ENCODE measurements at places on chromosomes 2 and 18. TPM values are rescaled to one million over a fixed set of nuclear protein-coding genes. Genes with fewer than 3 reads are reported as not detected.

DNA sequence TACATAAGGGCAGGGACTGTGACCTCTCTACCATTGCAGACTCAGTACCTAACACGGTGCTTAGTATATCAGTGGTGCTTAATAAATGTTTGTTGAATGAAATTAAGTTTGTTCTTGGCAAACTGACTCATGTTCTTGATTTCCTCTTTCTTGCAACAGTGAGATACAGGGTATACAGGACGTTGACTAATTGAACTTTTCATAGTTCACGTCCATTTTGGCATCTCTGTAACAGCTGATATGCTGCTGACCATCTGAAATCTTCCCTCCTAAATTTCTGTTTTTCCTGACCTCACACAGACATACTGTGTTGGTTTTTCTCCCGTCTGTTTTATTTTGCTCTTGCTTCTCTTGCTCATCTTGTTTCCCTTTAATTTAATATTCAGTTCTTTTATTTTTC lies 44.2 kb downstream of the LHCGR start:
- no peak for DNase-seq

DNA sequence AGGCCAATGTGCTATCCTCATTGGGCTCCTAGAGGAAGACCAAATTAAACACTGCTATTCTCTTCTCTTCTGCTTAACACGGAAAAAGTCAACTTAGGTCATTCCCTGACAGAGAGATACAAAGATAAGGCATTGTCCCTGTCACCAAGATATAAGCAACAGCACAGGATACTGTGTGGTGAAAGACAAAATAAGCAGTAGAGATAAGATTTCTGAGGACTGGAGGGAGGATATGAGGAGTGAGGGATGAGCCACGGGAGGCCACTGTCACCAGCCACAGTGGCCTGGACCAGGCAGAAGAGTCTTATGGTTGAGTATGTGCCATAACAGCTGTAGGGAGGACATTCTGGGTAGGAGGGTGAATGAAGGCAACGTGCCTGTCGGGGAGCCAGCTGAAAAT lies 54.4 kb upstream of the SLC14A2 start:
- DNase-seq, result no peak

DNA sequence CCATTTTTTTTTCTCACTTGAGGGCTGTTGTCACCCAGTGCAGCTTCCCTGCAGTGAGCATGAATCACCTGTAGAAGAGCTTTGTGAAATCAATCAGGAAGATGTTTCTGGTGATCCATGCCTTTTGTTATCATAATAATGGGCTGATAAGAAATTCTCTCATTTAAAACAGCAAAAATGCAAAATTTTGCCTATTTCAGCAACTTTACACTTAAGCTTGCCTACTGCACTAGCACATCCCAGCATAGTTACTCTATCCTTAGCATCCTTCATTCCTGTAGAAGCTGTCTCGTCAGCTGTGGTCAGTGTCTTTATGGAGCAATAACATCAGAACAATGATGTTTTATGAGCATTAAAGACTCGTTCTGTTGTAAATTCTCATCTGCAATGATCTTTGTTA lies 178.6 kb upstream of the ZNF804A start:
- DNase-seq, result no peak

GRCh38 chr2:163778045-163778781 lies 42.4 kb upstream of the FIGN start:
- DNase-seq, result no peak

- DNase-seq, result peak; percentile 53
Measured at GRCh38 chr2:65064728-65065552, 8.7 kb downstream of the CEP68 start.

DNA sequence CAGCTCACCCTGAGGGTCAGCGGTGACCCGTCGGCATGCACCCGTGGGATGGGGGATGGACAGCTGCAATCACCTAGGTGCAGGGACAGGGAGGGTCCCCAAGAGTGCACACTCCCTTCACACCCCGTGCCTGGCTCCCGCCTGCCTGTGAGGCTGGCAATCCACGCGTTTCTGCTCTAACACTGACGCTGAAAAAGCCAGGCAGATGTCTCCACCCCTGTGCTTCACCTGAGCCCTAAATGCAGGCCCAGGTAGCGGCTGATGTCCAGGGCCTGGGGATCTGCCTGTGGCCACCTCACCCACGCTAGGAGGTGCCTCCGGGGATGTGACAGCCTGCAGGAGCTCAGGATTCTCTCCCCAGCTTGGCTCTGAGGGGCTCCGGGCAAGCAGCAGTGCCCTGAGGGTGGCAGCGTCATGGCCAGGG lies 212.0 kb upstream of the SALL3 start:
- no peak for DNase-seq

DNA sequence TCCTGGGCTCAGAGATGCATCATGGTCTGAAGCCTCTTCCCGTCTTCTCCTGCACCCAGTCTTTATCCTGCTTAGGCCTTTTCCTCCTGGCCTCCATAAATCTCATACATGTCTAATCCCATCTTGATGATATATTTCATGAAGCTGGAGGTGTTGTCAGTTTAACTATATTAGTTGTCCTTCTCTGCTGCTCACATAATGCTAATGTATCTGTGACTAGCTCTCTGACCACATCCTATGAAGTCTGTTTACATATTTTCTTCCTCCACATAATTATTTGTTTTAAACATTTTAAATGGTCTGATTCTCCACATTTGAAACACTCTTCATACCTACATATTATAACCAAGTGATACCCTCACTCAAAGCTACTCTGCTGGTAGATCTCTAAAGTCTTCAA lies 315.2 kb upstream of the RND3 start:
- DNase-seq, result no peak

DNA sequence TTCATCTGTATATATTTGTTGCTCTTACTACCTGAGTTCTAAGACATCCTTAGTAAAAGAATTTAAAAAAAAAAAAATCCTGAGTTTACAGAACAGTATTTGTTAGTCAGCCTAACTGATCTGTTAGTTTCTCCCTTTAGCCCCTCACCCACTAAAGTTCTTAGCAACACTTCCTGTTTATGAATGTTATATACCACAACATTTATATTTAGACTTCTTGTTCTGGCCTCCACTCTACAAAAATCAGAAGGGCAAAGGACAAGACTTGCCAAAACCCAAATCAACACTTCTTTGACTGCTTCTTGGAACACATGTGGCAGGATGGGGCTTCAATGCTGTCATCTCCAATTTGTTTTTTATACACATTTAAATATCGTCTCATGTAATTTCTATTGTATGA lies 71.1 kb downstream of the MGAT5 start:
- no peak for DNase-seq

GRCh38 chr2:127606625-127607398 lies 39.1 kb upstream of the GPR17 start:
- DNase-seq, result no peak

- no peak for DNase-seq
Measured at GRCh38 chr18:21313576-21313975, 71.5 kb downstream of the GREB1L start.

DNA sequence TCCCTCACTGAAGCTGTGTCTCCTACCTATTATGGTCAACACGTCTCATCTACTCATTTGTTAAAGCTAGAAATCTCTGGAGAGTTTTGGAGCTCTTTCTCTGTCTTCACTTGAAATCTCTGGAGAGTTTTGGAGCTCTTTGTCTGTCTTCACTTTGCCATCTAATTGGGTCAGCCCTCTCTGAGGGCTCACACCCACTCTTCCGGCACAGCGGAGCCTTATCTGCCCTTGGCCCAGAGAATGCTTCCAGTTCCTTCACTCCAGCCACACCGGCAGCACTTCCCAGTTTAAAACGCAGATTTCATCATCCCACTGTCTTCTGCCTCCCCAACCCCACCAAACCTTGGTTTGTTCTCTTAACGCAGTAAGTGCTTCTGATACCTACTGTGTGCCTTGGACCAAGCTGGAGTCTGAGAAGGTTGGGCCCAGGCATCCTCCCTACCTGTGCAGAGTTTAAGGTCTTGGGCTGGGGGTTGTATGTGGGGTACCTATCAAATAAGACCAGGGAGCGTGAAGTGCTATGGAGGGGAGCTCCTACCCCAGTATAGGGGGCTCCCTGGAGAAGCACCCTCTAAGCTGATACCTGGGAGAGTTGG lies 5.0 kb downstream of the HPCAL1 start:
- peak; percentile 49 for DNase-seq

GRCh38 chr2:135424849-135425248 lies 106.2 kb downstream of the ZRANB3 start:
- no peak for DNase-seq

DNA sequence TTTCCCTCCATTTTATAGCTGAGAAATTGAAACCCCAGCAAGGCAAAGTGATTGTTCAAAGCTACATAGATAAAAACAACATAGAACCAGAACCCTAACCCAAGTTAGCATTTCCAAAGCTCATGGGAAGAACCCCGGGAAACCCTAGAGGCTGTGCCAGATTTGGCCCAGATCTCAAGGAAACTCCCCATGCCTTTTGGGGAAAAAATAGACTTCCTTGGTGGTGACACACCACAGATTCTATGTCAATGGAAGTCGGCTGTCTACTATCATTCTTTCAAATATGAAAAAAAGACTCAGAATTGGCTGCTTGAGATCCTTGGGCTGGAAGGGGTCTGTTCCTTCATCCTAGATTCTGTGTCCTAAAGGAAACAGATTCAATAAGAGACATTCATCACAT lies 8.4 kb downstream of the COL6A3 start:
- no peak for DNase-seq

GRCh38 chr2:143452817-143453451 lies 323.7 kb downstream of the ARHGAP15 start:
- no peak for DNase-seq

DNA sequence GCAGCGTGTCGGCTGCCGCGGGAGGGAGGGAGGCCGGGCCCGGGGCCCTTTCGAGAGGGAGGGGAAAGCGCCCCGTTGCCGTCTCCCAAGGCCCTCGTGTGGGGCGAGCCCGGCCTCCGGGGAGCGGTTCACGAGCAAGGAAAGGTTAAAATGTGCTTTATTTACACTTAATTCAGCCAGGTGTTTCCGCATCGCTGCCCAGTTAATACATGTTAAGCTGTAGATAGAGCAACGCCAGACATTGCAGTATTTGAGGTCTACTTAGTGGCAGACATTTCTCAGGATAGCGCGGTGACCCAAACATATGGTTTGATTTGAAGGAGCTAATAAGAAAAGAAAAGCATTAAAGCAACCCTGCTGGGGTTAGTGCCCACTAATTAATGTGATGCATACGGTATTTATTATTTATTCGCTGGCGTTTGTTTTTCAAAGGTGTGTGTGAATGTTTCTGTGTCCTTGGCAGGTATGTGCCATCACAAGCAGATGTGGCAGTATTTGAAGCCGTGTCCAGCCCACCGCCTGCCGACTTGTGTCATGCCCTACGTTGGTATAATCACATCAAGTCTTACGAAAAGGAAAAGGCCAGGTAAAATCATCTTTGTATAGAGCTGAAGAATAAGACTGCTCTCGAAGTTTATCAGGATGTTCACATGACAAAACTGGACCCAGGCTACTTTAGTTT lies 571 bp downstream of the EEF1B2 start:
- no peak for DNase-seq

DNA sequence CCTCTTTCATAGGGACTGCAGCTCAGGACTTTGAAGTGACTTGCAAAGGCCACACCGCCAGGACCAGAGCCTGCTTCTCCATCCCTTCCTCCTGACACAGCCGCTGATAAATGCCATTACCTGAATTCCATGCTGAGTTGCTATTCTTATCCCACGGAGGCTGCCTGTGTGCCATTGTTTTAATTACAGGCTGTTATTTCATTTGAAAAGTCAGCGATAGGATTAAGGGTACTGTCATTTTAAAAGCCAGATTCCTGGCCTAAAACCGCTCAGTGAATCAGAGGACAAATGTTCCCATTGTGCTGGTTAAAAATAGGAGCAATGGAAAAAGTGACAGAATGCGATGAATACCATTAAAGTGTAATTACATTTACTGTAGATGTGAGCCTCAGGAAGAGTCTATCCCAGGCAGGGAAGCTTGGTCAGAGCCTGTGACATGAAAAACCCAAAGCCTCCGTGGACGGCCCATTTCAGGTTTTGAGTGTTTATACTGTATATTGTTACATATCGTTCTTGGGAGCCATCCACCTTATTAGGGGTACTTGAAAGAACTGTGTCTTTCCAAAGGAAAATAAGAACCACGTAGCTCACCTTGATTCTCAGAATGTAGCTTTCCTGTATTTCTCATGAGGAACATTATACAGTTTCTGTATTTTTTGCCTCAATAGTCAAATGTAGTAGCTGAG lies 41.3 kb downstream of the PDCL3 start:
- DNase-seq, result no peak

- no peak for DNase-seq
Measured at GRCh38 chr2:9294764-9295163, 88.2 kb downstream of the ASAP2 start.

DNA sequence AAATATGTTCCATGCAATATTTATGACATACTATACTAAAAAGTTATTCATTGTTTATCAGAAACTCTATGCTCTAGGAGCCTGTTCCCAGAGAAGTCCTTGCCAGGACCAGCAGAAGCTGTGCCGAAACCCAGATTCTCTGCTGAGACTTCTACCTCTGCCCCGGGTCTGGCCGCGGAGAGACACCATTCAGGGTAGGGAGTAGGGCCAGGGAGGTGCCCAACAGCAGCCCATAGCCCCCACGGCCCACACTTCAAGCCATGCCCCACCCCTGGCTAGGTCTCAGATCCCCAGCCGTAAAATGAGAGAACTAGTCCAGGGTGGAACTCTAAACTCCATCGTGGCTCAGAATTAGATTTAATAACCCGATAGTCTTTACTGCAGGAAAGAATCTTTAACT lies 102.9 kb downstream of the ZFP36L2 start:
- DNase-seq, result no peak

DNA sequence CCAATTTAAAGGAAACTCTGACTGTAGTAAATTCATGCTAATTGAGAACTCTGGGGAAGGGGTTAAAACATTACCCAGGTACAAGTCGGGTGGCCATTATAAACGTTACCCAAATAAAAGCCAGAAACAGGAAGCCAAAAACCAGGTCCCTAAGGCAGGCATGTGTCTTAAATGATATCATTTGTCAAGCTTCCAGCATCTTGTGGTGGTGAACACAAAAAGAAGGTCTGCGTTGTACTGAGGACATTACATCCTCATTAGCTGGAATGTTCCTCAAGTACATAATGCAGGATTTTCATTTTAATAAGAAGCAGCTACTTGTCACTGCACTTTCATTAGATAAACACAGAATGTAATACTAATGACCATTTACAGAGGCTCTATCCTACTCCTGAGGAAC lies 10.9 kb downstream of the PTGR3 start:
- DNase-seq, result no peak

GRCh38 chr18:72652990-72653593 lies 109.0 kb upstream of the CBLN2 start:
- peak; percentile 85 for DNase-seq

GRCh38 chr2:191645032-191645431 lies 32.9 kb upstream of the NABP1 start:
- DNase-seq, result no peak

The IRS1 gene
- 3.1 TPM for total RNA-seq

The SLC35F5 gene
- 102 TPM for total RNA-seq

The SLC9A2 gene
- total RNA-seq, result 8.4 TPM

The ADAM23 gene
- 19.5 TPM for total RNA-seq

The MYO3B gene
- 1.4 TPM for total RNA-seq

The OTOS gene
- not detected for total RNA-seq

The CBLN2 gene
- total RNA-seq, result 1.1 TPM

The CNGA3 gene
- 0.63 TPM for total RNA-seq

All from testis (tissue), 5 donors.